NCI-H774 (cell line): ENCODE measurements at places on chromosomes 5 and 9.

GRCh38 chr5:172904643-172905345 lies 54.4 kb upstream of the RPL26L1 start:
- peak; percentile 65 for DNase-seq

- DNase-seq = no peak
Observed at GRCh38 chr9:32992595-32993238, 8.7 kb downstream of the APTX start.

GRCh38 chr5:99083197-99083596 lies 154.4 kb upstream of the CHD1 start:
- DNase-seq = no peak

GRCh38 chr5:180202939-180203573 lies 6.0 kb downstream of the RASGEF1C start:
- no peak for DNase-seq

DNA sequence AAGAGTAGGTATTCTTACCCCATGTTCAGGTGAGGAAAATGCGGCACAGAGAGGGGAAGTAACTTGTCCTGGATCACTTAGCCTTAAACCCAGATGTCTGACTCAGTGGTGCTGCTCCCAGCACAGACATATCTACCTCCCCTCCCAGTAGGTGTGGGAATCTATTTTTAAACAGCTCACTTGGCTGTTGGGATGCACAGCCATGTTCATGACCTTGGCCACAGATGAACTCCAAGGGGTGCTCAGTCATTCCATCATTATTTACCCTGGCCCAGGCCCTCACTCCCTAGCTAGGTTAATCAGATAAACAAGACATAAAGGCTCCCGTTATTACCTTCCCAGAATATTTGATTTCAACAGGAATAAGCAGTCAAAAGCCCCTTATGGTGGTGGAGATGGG lies 88.4 kb upstream of the IQGAP2 start:
- DNase-seq = no peak

DNA sequence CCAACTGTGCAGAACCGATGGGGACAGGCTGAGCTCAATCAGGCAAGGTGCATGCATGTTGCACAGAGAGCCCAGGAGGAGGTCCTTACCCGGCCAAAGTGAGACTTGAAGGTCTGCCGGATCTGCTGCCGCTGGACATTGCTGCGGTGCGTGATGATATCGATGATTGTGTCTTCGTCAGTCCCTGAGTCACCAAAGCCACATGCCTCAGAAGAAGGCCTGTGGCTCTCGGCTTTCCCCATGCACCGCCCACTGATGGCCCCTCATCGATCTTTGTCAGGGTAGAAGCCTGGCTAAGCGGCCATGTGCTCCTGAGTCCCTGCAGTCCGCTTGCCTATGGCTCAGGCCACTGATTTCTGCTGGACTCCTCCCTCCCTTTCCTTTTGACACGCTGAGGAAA lies 34.8 kb downstream of the ANXA6 start:
- no peak for DNase-seq

- DNase-seq = no peak
Observed at GRCh38 chr5:131252824-131253171, 11.1 kb upstream of the CDC42SE2 start.

- DNase-seq = peak; percentile 61
Observed at GRCh38 chr9:137114613-137115393, at the start of gene DPP7. DPP7 (minus strand) TSS chr9:137114733; CDS start chr9:137114713, 20 bp downstream.

DNA sequence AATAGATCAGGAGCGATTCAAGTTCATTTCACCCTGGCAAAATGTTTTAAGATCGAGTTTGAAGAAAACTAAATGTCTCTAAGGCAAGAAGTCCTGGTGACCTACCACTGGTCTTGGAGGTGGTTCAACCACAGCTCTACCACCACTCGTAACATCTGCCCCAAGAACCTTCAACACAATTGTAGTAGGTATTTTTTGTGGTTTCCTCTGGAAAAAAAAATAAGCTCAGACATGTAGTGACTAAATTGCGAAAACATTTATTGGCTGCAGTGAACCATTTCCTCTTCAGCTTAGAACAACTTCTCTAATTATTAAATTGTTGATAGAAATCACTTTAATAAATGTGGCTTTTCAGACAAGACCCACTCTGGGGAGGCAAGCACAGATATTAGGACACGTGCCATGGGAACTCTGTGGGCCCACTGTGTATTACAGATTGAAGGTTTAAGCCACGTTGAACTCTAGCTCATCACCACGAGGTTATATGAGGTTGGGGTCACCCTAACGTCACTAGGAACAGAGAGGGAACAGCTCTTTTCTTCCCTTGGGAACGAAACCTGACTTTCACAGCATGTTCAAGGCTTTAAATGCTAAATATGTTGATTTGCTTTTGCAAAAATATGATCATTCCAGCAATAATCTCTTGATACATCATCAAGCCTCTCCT lies 142.9 kb downstream of the HSD17B3 start:
- DNase-seq = no peak

- no peak for DNase-seq
Observed at GRCh38 chr9:426976-427375, 212.3 kb downstream of the DOCK8 start.

DNA sequence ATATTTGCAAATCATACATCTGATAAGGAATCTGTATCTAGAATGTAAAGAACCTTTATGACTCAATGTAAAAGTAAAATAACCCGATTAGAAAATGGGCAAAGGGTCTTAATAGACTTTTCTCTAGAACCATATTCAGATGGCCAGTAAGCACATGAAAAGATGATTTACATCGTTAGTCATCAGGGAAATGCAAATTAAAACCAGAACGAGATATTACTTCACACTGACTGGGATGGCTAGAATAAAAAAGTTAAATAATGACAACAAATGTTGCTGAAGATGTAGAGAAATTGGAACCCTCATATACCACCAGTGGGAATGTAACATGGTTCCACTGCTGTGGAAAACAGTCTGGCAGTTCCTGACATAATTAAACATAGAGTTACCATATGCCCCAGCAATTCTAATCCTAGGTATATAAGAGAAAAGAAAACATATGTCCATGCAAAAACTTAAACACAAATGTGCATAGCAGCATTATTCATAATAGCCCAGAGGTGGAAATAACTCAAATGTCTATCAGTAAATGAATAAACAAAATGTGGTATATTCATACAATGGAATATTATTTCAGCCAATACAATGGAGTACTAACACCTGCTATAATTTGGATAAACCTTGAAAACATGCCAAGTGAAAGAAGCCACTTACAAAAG lies 100.4 kb upstream of the MAMDC2 start:
- DNase-seq = peak; percentile 72

- no peak for DNase-seq
Observed at GRCh38 chr5:170885256-170885655, 23.4 kb downstream of the RANBP17 start.
